Dermis lymphatic vessel endothelial cell (primary cell): ENCODE measurements at places on chromosomes 3 and 15. TPM values are rescaled to one million over a fixed set of nuclear protein-coding genes. Genes with fewer than 3 reads are reported as not detected.

The CHRNA5 gene
- total RNA-seq = 1.7 and 3.6 TPM in 2 replicates

The CCR3 gene
- not detected in 2 replicates for total RNA-seq

The LRTM1 gene
- total RNA-seq = not detected in 2 replicates

The LRRC49 gene
- total RNA-seq = 4.9 and 6.4 TPM in 2 replicates

The ELL3 gene
- 1.5 TPM in 2 replicates for total RNA-seq

The IL5RA gene
- not detected in 2 replicates for total RNA-seq

The HYAL1 gene
- total RNA-seq = 6.4 and 7.6 TPM in 2 replicates

The SYNM gene
- total RNA-seq = 86.0 and 167 TPM in 2 replicates

The ZNF592 gene
- total RNA-seq = 3.8 and 4.9 TPM in 2 replicates

The RTP1 gene
- total RNA-seq = not detected in 2 replicates

The BNC1 gene
- total RNA-seq = 1.1 and 2.8 TPM in 2 replicates

The PHLDB2 gene
- 44.2 and 51.6 TPM in 2 replicates for total RNA-seq
